ENCODE measurements at places on chromosomes 3 and 15.

GRCh38 chr3:51360806-51361205 lies 24.3 kb upstream of the MANF start:
- DNase-seq, result no peak

DNA sequence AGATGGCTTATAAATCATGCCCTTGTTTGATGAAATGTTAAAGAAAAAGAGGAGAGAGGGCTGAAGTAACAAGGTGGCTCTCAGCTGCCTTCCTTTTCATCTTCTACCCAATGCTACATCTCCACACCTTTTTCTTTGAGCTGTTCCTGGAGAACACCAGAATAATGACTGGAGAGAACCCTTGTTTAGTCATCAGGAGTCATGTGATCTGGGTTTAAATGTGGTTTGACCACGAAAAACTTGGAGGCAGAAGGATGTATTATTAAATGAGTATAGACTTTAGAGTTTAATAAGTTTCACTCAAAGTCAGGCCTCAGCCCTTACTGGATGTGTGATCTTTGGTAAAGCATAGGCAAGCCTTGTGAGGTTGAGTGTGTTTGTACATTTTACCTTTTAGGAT lies 230.3 kb upstream of the TBL1XR1 start:
- DNase-seq, result no peak

- no peak for DNase-seq
Observed at GRCh38 chr15:40906991-40907802, 12.9 kb downstream of the VPS18 start.

DNA sequence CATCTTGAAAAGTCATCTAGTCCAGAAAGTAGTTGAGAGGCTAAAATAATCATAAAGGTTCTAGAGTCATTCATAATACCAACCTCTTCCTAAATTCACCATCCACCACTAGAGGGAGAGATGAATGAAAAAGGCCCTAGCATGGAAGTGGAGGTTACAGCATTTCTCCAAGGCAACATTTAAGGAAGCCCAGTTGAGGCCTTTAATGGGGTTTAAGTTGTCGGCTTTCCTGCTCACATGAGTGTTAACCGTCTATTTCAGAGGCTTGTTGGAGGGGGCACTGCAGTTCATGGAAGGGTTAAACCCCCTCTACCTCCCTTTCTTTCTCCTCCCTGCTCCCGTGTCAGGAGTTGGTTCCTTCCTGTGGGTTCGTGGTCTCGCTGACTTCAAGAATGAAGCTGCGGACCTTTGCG lies 3.8 kb upstream of the SLCO3A1 start:
- DNase-seq, result no peak

DNA sequence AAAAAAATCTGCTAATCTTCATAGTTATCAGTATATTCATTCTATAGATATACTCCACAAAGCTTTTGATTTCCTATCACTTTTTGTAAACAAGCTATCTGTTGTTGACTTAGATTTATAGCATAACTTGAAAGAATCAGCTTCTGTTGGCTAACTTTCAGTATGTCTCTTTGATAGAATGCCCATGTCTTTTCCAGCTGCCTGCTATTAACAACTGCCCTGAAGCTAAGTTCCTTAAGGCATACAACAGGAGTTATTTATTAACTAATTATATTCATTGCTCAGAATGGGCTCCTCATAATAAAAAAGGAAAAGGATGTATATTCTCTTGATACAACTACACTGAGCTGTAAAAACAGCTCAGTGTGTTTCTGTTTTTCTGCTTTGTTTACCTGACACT lies 293.9 kb downstream of the TUSC7 start:
- DNase-seq, result no peak

GRCh38 chr3:21484057-21484827 lies 266.8 kb downstream of the ZNF385D start:
- DNase-seq, result peak; percentile 55

- DNase-seq, result no peak
Observed at GRCh38 chr15:60124460-60125070, 120.5 kb downstream of the FOXB1 start.

DNA sequence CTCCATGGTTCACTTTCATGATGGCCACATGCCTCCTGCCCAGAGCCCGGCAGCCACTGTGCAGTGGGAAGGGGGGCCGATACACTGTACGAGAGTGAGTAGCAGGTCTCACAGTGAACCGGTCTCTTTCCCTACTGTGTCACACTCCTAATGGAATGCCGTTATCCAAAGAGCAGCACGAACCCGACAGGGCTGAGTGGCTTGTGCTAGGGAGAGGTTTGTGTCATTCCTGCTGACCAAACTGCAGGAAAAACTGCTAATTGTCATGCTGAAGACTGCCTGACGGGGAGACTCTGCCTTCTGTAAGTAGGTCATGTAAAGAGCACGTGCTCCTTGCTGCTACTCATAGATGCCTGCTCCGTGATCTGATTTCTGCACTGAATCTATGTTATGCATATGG lies 105.1 kb downstream of the ARPP21 start:
- no peak for DNase-seq

DNA sequence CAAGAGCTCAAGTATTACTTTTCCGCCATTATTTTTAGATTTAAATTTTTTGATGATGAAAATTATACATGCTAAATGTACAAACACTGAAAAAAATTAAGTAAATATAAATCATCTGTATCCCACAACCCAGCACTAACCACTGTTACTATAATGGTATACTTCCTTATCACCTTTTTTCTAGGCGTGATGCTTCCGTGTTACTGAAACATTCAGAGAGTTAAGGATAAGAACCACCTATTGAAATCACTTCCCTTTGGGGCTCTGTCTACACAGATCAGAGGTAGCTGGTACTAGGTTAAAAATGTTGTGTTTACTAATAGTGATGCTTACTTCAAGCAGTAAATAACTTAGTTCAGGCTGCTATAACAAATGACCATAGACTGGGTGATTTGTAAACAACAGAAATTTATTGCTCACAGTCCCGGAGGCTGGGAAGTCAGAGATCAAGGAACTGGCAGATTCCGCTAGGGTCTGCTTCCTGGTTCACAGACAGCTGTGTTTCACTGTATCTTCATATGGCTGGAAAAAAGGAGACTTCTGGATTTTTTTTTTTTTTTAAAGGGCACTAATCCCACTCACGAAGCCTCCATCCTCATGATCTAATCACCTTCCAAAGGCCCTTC lies 6.4 kb downstream of the SNX4 start:
- no peak for DNase-seq

GRCh38 chr15:74541494-74542165 lies 610 bp downstream of the ARID3B start:
- no peak for DNase-seq

- no peak for DNase-seq
Observed at GRCh38 chr3:72860053-72860452, 11.8 kb upstream of the SHQ1 start.

DNA sequence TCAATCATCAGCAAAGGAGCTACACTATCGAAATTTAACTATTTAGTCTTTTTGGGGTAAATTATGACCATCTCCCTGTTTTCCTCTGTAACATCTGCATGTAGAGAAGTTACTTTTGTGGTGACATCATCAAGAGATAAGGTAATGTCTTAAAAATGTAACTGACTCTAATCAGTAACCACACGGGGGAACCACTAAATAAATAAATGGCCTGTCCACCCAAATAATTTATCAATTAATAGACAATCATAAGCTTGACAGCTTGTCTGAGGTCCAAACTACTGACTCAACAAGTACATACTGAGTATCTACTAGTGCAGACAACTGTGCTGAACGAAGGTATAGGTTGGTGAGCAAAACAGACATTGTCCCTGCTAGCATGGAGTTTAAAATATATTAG lies 219.3 kb downstream of the SLC9A9 start:
- DNase-seq, result no peak

DNA sequence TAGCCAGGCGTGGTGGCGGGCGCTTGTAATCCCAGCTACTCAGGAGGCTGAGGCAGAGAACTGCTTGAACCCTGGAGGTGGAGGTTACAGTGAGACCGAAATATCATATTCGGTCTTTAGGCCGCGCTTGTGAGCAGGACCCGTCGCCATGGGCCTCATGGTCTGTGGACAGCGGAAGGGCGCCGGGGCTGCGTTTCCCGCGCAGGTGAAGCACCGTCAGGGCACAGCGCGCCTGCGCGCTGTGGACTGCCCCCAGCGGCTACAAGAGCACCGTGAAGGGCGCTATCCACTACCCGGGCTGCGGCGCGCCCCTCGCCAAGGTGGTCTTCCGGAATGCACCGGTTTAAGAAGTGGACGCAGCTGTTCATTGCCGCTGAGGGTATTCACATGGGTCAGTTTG lies 482.0 kb upstream of the NAALADL2 start:
- no peak for DNase-seq

GRCh38 chr15:88258093-88258641 lies 1.6 kb upstream of the NTRK3 start:
- no peak for DNase-seq

- no peak for DNase-seq
Observed at GRCh38 chr3:89504432-89504831, 397.0 kb downstream of the EPHA3 start.

DNA sequence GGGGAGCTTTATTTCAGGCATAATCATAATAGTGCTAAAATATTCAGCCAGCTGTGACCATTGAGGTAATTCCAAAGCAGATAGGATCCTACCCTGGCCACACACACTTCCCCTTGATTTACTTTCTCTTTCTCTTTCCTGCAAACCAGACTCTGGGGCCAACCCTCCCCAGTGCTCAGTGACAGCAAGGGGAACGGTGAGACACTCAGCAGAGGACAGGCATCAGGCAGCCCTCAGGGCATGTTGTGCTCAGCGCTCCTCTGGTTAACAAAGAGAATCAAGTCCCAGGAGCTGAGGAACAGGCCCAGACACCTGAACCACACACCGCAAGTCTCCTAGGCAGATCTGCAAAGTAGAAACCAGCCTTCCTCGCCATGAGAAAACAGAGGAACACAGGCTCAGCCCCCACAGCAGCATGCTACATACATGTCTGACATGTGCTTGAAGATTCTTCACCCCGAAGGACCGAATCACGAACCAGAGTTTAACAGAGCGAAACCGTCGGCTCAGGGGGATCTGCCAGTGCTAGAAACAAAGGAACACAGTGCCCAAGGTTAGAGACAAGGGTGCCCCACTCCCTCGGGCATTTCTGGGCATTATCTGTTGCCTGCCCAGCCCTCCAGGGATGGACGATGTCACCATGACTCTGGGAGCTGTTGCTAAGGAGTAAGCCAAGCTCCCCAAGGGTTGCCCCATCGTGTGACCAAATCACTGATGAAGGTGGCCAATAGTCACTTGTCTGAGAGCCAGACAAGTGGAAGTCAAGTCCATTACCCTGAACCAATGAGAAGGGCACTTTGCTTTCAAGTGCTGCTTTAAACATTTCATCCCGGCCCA lies 17.5 kb downstream of the HDC start:
- no peak for DNase-seq

DNA sequence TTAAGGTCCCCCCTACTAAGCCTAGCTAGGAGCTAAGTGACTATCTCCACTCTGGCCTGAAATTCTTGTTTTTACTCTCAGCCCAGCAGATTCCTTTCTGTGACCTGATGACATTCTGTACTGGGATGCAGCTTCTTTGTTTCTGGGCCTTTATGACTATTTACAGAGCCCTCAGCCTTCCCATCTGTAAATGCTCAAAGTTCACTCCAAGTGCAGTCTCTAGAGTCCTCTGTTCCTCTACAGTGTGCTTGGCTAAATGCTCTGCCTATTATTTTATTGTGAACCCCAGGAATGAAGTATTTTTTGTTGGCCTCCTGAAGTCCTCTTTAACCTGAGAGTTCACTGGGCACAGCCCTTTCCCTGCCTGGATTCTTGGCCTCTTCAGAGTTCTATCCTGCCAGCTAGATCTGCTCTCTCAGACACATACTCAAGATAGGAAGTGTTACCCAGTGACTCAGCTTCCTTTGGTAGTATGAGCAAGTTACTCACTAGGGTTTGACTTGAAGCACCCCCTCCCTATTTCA lies 278.1 kb upstream of the P2RY1 start:
- DNase-seq, result peak; percentile 22

- DNase-seq, result no peak
Observed at GRCh38 chr15:78641102-78641748, at the start of gene CHRNB4. Gene CHRNB4, minus strand, starts transcription at chr15:78641210. Its CDS starts 77 bp downstream, at chr15:78641133.

DNA sequence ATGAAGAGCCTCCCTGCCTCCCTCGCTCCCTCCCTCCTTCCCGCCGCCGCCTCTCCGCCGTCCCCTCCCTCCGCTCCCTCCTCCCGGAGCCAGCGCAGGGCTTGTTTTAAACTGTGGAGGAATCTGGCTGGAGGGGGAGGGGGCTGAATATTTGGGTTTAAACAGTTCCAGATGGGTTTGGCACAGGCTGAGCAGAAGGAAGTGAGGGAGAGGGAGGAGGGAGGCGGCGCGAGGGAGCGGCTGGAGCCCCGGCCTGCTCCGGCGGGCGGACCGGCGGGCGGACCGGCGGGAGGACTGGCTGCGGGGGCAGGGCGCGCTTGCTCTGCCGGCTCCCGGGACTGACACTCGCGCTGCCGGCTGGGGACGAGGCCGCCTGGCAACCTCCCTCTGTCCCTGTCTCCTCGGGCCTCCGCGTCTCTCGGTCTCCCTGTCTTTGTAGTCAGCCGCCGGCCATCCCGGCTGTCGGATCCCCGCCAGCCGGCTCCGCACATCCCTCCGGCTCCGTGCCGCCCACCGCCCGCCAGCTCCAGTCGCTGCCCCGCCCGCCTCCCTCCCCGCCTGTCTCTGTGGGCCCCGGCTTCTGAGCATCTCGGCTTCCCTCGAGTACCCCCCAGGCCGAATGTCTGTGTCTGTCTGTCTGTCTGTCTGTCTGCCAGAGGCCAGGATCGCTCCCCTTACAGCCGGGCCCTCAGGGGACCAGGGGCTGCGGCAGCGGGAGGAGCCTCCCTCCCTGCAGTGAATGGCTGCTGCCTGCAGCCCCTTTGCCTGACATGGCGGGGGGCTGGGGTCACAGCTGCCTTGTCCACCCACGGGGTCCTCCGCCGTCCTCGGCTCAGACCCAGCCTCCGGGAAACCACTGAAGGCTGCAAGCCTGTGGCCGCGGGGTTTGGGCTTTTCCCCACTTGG lies 7.6 kb downstream of the EPHB3 start:
- DNase-seq, result peak; percentile 56

- DNase-seq, result no peak
Observed at GRCh38 chr15:80936288-80937078, 53.1 kb downstream of the MESD start.

- no peak for DNase-seq
Observed at GRCh38 chr3:114092151-114093015, 35.8 kb downstream of the QTRT2 start.

GRCh38 chr3:16768956-16769355 lies 115.8 kb upstream of the PLCL2 start:
- DNase-seq, result peak; percentile 6

DNA sequence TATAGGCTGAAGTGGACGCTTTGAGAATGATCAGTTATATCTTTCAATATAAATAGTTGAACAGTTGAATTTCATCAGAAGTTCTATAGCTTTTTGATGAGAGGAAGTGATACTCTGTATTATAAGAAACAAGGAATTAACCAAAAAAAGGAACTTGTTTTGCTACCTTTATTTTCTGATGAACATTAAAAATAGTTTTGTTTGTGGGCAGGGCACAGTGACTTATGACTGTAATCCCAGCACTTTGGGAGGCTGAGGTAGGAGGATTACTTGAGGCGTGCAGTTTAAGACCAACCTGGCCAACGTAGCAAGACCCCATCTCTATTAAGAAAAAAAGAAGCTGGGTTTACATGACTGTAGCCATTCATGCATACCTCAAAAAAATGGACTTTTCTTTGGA lies 16.7 kb downstream of the BLOC1S6 start:
- DNase-seq, result no peak

Data from non-pigmented ciliary epithelial cell (primary cell).